Aortic smooth muscle cell (primary cell): ENCODE measurements at places on chromosomes 6 and 20. TPM values are rescaled to one million over a fixed set of nuclear protein-coding genes. Genes with fewer than 3 reads are reported as not detected.

Gene CDH26
- 0.12 and 0.26 TPM in 2 replicates for total RNA-seq

Gene IRF4
- total RNA-seq = under 0.01 TPM in 1 of 2 replicates, not detected in the other

Gene SLC22A3
- 0.92 and 3.4 TPM in 2 replicates for total RNA-seq

Gene RIPOR3
- total RNA-seq = 0.12 and 0.13 TPM in 2 replicates

Gene C6orf52
- total RNA-seq = 0.31 and 0.66 TPM in 2 replicates

Gene NKX2-2
- not detected in 2 replicates for total RNA-seq

Gene CEP85L
- total RNA-seq = 11.8 and 17.2 TPM in 2 replicates

Gene BMP6
- total RNA-seq = 5.4 and 7.9 TPM in 2 replicates

Gene INSM1
- total RNA-seq = not detected in 2 replicates

Gene MYLK4
- 0.53 and 0.87 TPM in 2 replicates for total RNA-seq

Gene CHRNA4
- total RNA-seq = not detected in 2 replicates

Gene ZFP57
- 0.13 TPM in 1 of 2 replicates, not detected in the other for total RNA-seq

Gene SLC12A5
- total RNA-seq = 0.06 TPM in 1 of 2 replicates, not detected in the other

Gene CRIP3
- 0.13 and 0.19 TPM in 2 replicates for total RNA-seq

Gene HLA-G
- not detected in 2 replicates for total RNA-seq

Gene TGM2
- 592 and 749 TPM in 2 replicates for total RNA-seq

Gene SEMG1
- not detected in 2 replicates for total RNA-seq

Gene ANKRD66
- not detected in 2 replicates for total RNA-seq

Gene TBX18
- 31.6 and 34.4 TPM in 2 replicates for total RNA-seq

Gene COL11A2
- total RNA-seq = 0.12 and 0.13 TPM in 2 replicates

Gene LY6G6C
- not detected in 2 replicates for total RNA-seq

Gene PCMTD2
- total RNA-seq = 37.7 and 53.3 TPM in 2 replicates

Gene FUT9
- not detected in 2 replicates for total RNA-seq

Gene LST1
- total RNA-seq = not detected in 2 replicates

Gene PHF3
- 49.7 and 57.8 TPM in 2 replicates for total RNA-seq

Gene OR2H1
- not detected in 2 replicates for total RNA-seq

Gene SALL4
- total RNA-seq = 0.12 TPM in 1 of 2 replicates, not detected in the other

Gene RIPOR2
- 0.87 and 5.4 TPM in 2 replicates for total RNA-seq

Gene LY6G6F
- not detected in 2 replicates for total RNA-seq

Gene C2
- total RNA-seq = 2.8 and 4.3 TPM in 2 replicates

Gene RIMS1
- 2.2 and 8.0 TPM in 2 replicates for total RNA-seq

Gene ACTL10
- total RNA-seq = 2.1 and 2.6 TPM in 2 replicates

Gene RIPPLY2
- total RNA-seq = not detected in 2 replicates

Gene ELOVL4
- total RNA-seq = 2.8 and 3.3 TPM in 2 replicates

Gene DPPA5
- total RNA-seq = not detected in 2 replicates
